ENCODE measurements at places on chromosomes 12 and 14.
A peak's percentile ranks its signal among the peaks of the same experiment; 100 is the strongest.

GRCh38 chr12:101564912-101565311 lies 29.9 kb upstream of the MYBPC1 start:
- no peak for DNase-seq

DNA sequence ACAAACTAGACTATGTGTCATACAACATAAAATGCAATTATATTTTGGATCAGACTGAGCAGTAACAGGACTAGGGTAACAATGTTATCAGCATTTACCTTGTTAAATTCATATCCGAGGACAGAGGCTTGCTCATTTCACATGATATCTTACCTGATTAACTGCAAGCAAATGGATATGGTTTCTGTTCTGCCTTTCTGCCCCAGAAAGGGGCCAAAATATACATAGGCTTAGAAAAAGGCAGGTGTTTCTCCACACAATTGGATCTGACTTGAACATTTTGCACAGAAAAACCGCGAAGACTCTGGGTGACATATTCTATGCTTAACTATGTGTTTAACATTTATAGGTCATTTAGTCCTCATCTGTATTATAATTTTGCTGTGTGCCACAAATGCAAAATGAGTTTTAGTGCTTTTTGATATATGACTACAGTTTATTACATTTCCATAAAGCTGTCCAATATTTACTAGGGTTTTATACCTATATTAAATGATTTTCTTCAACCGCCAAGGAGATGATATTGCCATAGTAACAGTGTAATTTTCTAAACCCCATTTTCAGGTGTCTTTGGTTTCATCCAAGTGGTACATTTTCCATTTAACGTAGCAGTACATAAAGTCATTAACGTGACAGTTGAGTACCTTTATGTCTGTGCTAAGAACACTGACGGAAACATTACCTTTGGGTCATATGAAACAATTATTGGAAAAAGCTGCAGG lies 249.3 kb upstream of the KRR1 start:
- no peak for DNase-seq

GRCh38 chr12:65672441-65672840 lies 151.8 kb upstream of the HMGA2 start:
- no peak for DNase-seq

- DNase-seq: peak; percentile 92
Observed at GRCh38 chr14:64758691-64759554, 54.7 kb downstream of the PLEKHG3 start.

DNA sequence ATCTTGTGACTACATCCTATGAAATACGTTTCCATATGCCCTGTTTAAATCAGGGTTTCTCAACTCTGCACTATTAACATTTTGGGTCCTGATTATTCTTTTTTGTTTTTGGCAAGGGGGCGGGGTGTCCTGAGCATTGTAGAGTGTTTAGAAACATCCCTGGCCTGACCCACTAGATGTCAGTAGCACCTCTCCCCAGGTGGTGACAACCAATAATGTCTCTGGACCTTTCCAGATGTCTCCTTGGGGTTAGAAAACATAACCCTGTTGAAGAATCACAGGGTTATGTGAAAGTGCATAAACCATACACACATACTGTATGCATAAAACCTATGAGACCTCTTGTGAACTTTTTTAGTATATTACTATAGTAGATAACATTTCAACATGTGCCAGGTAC lies 1.4 kb downstream of the ACAD10 start:
- no peak for DNase-seq

DNA sequence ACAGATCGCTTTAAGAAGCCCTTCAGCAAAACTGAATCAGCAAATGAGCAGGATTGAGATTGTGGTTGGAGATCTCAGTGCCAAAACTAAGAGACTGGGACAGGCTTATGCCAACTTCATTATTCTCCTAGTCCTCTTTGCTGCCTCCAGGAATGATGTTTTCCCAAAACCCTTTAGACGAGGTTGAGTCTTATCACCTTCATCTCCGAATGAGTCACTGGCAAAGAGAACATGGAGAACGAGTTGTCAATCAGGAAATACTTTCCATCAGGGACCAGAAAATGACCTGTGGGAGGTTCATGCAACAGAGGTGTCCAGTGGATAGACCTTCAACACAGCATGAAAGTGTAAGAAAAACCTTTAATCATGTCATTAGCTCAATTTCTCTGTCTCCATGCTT lies 461.5 kb downstream of the RMST start:
- DNase-seq: no peak

DNA sequence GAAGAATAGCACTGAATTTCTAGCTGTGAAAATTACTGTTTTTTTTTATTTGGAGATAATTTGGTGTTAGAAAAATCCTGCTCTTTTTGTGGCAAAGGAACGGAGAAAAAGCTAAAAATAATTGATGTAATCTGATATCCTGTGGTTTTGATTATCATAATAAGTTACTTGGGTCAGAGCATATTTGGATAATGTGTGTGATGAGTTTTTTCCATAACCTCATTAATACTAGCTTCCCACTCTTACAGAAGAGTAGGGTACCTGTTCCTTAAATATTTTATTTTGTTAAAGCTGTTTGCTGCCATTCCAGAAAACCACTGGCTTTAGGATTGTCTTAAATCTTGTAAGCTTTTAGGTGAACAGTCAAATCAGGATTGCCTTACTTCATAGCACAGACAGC lies 4.7 kb downstream of the PSMC6 start:
- peak; percentile 9 for DNase-seq

GRCh38 chr14:104687601-104688504 lies 1.6 kb upstream of the INF2 start:
- no peak for DNase-seq

DNA sequence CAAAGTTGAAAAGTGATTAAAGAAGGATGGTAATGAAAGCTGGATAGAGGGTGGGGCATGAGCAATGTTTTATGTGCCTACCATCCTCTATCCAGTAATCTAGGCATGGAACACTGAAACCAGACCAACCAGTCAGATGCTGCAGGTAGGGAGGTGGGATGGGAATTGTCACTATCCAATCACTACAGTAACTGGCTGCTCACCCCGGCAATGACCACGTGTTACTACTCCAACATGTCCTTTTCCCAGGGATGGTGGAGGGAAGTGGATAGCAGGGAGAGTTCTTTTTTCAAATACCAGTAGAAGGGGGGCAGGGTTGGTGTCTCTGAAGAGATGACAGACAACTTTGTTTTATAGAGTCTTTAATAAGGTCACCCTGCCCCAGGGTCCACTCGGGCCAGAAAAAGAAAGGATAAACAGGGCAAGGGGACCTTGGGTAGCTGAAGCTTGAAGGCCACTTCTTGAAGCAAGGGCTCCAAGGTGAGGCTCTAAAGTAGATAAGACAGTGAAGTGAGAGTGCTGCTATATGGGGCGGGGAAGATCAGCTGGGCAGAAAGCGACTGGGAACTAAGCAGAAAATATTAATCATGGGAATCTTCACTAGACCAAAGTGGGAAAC lies 14.7 kb upstream of the CDH24 start:
- DNase-seq: no peak

DNA sequence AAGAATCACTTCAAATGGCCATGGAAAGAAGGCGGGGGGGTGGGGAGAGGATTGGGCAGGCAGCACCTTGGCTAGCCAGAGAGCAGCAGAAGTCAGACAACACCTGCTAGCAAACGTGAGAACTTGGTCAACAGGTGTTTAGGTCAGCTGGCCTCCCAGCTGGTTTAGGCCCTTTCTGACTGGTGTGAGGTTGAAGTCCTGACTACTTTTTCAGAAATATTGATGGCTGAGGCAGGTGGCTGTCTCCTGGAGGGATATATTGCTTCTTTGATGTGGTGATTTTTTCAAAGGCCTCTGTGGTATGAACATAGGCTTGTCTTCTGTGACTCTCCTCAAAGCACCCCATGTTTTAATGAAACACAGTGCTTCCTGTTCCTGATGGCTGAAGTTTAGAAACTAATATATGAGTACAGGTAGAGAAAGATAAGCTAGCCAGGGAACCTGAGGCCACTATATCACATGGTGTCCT lies 238.2 kb upstream of the SSTR1 start:
- no peak for DNase-seq

- DNase-seq: no peak
Observed at GRCh38 chr12:12725956-12726554, 8.9 kb downstream of the CDKN1B start.

- peak; percentile 97 for DNase-seq
Observed at GRCh38 chr14:68544081-68544892, 248.6 kb downstream of the ZFP36L1 start.

DNA sequence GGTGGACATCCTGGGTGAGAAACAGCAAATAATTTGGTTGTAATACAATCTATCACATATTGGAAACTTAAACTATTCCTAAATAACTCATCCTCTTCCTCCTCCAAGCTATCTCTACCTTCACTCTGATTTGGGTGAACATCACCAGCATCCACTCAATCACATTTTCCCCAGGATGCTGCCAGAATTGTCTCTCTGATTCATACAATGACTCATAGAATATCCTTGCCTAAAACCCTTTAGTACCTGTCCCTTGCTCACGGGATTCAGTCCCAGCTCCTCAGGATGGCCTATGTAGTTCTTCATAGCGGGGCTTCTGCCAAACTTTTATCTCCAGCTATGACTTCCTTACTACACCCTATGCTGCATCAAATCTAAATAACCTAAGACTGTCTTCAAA lies 146.8 kb downstream of the EMP1 start:
- peak; percentile 52 for DNase-seq

DNA sequence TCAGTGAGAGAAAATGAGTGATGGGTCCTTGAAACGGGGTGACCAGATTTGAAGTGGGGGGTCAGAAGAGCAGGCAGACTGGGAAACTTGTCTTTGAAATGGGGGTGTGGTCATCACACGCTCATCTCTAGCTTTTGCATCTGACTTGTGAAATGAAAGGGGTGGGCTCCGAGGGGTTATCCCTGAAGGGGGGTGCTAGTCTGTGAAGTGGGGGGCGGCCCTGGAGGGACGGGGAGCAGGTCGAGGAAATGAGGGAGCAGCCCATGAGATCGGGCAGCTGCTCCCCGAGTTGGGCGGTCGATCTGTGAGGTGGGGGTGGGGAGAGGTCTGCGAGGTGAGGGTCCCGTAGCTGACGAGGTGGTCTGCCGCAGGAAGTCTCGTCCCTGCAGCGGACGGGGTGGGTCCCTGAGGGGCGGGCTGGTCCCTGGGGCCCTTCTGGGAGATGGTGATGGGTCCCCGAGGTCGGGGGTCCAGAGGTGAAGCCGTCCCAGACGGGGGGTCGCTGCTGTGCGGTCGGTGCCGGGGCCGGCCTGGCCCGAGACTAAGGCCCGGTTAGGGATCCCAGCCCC lies 542 bp downstream of the PXN start:
- no peak for DNase-seq

- DNase-seq: no peak
Observed at GRCh38 chr12:26768611-26769603, 64.1 kb downstream of the ITPR2 start.

GRCh38 chr12:2344885-2345284 lies 292.1 kb downstream of the CACNA1C start:
- peak; percentile 49 for DNase-seq

- DNase-seq: no peak
Observed at GRCh38 chr12:81797100-81797499, 38.0 kb upstream of the PPFIA2 start.

DNA sequence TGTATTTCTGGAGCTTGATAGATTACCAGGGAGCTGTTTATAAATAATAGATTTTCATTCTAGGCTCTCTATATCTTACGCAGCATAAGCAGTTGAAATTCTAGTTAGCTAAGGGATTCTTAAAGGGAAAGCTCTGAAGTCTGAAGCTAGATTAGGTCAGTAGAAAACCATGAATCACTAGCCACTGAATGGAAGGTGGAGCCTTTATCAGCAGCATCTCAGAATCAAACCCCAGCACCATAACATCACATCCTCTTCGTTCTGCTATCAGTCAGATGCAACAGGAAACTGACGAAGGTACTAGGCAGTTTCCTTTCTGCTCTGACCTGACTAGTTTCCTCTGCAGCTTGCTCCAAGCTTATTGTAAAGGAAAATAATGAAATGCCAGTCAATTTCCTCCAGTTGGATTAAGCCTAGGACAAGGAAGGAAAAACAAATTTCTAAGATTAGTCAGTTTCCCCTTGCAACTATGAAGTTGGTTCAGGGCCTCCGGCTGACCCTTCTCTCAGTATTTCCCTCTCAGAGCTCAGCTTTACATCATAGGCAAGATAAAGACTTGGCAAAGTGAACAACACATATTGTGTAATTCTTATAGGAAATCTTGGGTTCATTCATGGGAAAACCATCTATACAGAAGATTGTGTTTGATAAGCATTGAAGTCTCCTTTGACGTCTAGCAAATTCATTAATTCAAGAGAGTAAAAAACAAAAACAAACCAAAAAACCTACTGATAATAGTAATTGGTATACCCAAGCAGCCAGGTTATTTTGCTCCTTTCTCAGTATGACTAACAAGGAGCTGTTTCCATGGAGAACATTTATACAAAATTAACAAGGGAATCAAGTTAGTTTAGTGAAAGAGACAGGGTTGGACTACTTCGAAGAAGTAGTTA lies 43.4 kb upstream of the CFAP54 start:
- peak; percentile 87 for DNase-seq

- DNase-seq: peak; percentile 57
Observed at GRCh38 chr12:10069099-10069498, 29.7 kb downstream of the CLEC1A start.

GRCh38 chr12:92378682-92379479 lies 233.2 kb upstream of the BTG1 start:
- DNase-seq: no peak

GRCh38 chr12:46380022-46380796 lies 7.6 kb upstream of the SLC38A2 start:
- DNase-seq: no peak

GRCh38 chr12:59736786-59737185 lies 141.0 kb downstream of the SLC16A7 start:
- peak; percentile 95 for DNase-seq

DNA sequence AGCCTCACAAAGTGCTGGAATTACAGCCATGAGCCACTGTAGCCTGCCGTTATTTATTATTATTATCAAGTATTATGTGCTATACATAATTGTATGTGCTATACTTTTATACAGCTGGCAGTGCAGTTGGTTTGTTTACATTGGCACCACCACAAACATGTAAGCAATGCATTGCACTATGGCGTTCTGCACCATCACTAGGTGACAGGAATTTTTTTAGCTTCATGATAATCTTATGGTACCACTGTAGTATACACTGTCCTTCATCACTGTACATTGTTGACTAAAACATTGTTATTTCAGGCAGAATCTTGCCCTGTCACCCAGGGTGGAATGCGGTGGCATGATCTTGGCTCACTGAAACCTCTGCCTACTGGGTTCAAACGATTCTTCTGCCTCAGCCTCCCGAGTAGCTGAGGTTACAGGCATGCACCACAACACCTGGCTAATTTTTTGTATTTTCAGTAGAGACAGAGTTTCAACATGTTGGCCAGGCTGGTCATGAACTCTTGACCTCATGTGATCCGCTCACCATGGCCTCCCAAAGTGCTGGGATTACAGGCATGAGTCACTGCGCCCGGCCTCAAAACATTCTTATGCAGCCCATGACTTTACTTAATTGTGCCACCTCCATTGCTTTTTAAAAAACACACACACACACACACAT lies 17.1 kb downstream of the MRPL42 start:
- peak; percentile 12 for DNase-seq

- DNase-seq: peak; percentile 8
Observed at GRCh38 chr14:53875324-53875897, 81.2 kb downstream of the BMP4 start.

- peak; percentile 81 for DNase-seq
Observed at GRCh38 chr12:66035288-66035966, 95.1 kb downstream of the LLPH start.

Data from fibroblast of upper back skin (primary cell).